Frontal cortex (tissue), 4 donors: ENCODE measurements at places on chromosomes 11 and 22. TPM values are rescaled to one million over a fixed set of nuclear protein-coding genes. Genes with fewer than 3 reads are reported as not detected.

DNA sequence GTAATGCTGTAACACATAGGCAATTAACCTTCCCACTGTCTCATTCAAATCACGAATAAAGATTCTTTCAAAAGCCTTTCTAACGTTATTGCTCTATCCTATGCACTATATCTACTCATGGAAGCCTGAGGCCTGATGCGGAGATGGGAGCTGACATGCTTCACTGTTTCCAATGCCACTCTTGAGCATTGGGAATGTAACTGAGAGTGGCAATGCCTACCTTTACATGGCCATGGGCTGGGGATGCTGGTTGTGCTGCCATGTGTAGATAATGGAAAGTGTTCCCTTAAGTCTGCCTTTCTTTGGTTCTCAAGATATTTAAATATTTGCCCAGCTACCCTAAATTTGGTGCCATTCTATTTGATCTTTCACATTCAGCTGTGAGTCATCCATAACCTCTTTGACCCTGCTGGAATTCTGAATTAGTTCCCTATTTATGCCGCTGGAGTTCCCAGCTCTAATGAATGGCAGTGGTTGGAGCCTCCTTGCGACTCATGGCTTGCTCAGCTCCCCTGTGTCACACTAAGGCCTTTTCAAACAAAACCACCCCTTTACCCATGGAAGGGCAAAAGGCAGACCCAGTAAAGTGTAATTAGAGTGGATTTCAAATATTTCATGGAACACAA lies 21.4 kb upstream of the DKK3 start:
- DNase-seq: no peak

DNA sequence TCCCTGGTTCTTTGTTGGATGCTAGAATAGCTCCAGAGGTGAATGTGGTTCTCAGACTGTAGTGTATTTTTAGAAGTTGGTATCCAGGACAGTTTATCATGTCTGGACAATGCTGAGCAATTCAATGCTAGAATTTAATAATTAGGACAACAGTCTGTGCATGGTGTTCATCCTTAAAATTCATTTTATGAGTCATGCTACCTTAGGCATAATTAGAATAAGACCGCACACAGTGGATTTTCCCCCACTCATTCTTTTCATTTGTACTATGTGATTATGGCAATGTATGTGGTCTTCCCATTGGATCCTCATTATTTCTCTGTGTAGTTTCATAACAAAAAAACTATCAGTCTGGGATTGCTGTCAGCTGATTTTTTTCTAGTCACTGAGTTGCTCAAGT lies 196.7 kb downstream of the ARHGAP42 start:
- DNase-seq: no peak

Gene ASRGL1
- total RNA-seq: 33.4 TPM

Gene KRTAP5-7
- under 0.01 TPM for total RNA-seq

Gene SMC1B
- not detected for total RNA-seq

Gene TRIM49
- under 0.01 TPM for total RNA-seq

DNA sequence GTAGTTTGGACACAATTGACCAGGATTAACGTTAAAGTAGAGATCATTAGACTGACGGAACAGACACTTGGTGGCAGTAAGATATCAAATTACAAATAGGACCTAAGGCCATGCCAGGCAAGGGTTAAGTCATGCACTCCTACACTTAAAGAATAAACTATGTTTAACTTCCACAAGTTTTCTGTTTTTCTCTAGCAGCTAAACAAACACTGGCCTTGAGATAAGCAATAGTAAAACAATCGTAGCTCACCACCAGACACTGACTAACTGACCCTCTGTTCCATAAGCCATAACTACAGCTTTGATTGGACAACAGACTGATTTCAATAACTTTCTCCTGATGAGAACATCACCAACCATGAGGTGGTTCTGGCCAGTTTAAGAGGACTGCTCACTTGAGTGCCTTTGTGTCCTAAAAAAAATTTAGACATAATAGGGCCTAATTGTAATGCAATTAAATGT lies 2.0 kb upstream of the CEP126 start:
- DNase-seq: no peak

DNA sequence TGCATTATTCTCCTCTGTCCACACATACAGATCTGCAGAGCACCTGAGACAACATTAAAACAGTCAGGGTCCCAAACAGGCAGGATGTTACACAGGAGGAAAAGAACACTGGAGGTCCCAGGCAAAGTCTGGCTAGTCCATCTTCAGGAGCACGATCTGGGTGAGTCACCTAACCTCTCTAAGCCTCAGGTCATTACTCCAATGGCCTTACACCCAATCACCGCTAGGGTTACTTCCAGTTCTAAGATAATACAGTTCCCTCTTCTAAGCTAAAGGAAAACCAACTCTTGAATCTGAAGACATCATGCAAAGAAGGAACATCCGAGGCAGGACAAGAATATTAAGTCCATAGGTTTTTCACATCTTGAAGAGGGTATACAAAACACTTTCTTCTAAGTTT lies 24.5 kb downstream of the ASCC2 start:
- DNase-seq: no peak

Gene LIF
- total RNA-seq: not detected

DNA sequence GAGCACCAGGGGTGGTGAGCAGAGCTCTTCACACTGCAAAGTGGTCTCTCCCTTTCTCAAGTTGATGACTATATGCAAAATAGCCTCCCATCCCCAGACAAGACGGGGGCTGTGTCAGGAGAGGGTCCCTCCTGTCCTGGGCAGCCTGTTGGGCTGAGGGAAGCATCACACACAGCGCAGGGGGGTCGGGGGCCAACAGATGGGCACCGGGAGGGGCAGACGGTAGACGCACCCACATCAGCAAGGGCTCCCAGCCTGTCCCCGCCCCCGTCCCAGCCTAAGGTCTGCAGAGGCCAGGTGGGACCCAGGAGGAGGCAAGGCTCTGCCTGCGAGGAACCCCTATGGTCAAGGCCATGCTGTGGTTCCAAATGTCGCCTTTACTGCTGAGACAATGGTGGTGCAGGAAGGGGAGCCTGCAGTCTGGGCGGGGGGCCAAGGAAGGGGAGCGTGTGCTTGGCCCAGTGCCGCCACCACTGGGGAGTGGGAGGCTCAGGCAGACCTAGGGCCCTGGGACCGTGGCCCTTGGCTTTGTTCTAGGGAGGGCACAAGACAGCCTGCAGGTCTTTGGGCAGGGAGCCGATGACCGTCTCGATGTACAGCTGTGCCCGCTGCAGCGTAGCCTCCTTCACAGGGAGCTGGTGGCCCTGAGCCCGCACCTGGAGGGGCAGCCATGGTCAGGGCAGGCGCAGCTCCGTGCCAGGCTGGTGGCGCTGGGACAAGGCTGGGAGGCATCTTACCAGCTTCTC lies 4.3 kb upstream of the PLXNB2 start:
- no peak for DNase-seq

- no peak for DNase-seq
Observed at GRCh38 chr11:133147625-133148024, 384.7 kb downstream of the OPCML start.

GRCh38 chr11:17551347-17552040 lies 4.4 kb downstream of the OTOG start:
- DNase-seq: no peak

Gene TNKS1BP1
- total RNA-seq: 20.0 TPM

Gene P4HA3
- 0.41 TPM for total RNA-seq

GRCh38 chr22:31400023-31400397 lies 606 bp downstream of the DRG1 start:
- DNase-seq: no peak

DNA sequence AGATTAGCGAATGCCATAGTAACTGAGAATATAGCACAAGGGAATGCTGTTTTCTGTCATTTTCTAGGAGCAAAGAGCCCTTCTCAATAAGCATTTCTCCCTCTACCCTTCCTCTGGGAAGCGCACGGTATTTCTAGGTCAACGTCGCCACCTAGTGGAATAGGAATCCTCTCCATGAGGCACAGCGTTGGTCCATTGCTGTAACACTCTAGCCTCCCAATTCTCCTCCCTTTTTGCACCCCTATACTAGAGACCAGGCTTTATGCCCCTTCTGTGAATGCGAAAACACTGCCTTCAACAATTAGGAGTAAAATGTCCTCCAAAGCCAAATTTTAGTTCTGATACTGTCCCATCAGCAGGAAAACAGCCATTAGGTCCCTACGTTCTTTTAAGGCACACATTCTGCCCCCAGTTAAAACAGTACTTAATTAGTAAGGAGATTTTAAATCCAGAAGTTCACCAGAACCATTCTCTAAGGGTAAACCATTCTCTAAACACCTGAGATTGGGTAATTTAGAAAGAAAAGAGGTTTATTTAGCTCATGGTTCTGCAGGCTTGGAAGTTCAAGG lies 12.8 kb upstream of the HYLS1 start:
- peak; percentile 29 for DNase-seq

DNA sequence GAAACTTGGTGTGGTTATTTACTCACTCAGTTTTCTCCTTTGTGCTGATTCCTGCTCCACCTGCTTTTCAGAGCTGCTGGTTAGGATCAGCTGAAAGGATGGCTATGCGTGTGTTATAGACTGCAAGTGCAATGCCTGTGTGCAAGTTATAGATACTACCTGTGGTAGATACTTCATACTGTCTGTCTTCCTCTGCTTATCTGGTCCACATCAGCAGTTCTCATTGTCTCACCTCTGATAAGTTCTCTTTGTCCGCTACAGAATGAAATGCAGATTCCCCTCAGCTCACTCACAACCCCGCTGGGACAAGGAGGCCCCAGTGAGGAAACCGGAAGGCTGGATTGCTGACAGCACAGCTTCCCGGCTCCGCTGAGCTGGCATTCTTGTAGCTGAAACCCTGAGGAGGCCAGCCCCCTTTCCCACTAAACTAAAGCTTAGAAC lies 37.5 kb upstream of the LYVE1 start:
- DNase-seq: no peak

GRCh38 chr11:123519055-123519796 lies 89.2 kb downstream of the GRAMD1B start:
- peak; percentile 43 for DNase-seq

Gene GALNT18
- 20.4 TPM for total RNA-seq

Gene C11orf21
- under 0.01 TPM for total RNA-seq

DNA sequence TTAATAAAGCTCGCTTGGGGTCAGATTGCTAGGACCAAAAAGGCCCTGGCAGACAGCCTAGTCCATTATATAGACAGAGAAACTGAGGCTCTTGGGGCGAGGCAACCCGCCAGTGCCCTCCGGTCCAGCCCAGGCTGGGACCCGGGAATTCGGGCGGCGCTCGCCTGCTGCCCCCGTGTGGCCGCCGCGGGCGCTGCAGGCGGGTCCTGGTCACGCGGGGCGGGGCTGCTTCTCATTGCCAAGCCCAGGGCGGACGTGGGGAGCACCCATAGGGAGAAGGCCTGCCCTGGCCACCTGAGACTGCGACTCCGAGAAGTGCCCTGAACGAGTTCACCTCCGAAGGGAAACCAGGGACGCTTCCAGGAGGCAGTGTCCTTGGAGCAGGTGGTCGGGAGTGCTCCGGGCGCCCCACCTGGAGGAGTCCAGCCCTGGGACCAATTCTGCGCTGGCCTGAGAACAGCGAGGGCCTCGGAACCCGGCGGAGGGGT lies 36.0 kb upstream of the CSNK1E start:
- DNase-seq: peak; percentile 73

Gene OR5P2
- not detected for total RNA-seq

GRCh38 chr11:62553080-62553838 lies 6.7 kb upstream of the AHNAK start:
- no peak for DNase-seq

DNA sequence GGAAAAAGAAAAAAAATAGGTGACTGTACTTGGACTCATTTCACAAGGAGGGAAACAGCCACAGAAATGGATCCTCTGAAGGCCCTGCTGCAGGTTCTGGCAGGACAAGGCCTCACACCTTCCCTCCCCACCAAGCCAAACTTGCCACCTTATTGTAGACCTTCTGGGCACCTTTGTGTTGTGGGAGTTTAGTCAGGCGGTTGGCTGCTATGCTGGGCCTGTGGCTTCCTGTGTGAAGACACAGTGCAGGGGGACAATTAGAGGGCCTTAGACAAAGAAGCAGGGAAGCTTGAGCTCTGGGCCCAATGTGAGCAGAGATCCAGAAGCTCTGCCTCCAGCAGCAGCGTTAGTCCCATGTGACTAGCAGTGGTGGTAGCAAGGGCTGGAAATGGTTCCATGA lies 4.2 kb downstream of the RAB1B start:
- no peak for DNase-seq

Gene OR51B5
- 0.82 TPM for total RNA-seq

DNA sequence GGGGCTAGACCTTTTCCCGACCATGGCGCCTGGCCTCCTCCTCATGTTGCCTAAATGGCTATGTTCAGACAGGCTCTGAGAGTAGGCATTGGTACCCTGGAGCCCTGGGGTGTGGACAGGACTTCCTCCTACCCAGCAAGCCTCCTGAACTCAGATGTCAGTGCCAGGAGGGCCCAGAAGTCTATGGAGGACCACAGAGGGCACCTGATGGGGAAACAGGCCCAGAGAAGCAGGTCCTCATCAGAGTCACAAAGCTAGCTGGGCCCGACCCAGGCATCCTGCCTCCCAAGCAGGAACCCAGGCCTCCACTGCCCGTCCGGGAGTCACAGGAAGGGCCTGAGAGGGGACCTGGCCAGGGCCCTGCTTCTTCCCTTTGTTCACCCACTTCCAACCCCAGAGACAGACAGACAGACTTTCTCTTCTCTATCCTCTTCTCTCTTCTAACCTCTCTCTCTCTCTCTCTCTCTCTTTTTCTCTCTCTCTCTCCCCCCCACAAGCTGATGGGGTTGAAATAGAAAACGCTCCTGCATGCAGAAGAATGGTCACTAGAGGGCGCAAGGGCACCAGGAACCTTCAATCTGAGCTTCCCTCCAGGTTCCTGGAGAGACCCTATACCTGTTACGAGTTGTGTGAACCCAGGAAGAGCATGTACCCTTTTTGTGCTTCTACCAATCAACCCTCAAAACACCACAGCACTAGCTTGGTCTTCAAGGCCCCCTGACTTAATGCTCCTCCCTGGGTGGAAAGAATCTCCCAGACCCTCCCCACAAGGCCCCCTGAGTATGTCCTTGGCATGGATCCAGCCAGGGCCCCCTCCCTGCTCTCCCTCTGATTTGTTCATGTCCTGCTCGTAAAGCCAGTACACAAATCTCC lies 27.1 kb downstream of the ARAP1 start:
- DNase-seq: peak; percentile 64

- DNase-seq: no peak
Observed at GRCh38 chr11:19879307-19880087, 166.9 kb downstream of the NAV2 start.

DNA sequence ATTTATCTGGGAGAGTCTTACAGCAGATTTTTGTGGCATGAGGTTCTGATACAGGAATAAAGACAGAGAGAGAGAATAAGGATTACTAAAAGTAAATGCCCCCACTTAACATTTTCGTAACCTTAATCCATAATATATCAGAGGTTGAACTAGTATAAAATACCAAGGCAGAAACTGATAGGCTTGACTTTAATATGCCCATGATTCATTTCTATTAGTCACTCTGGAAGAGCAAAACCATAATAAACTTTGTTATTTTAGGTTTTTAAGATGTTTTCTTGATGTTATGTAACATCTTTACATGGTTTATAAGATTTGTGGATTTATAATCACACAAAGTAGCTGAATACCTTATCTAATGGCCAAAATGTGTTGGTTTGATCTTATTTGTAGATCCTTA lies 19.1 kb downstream of the GUCY1A2 start:
- DNase-seq: no peak

GRCh38 chr11:112650527-112650926 lies 310.7 kb upstream of the NCAM1 start:
- no peak for DNase-seq

Gene B3GAT1
- total RNA-seq: 47.3 TPM

Gene MARK2
- 11.8 TPM for total RNA-seq

Gene OR4D5
- total RNA-seq: under 0.01 TPM

Gene CDPF1
- total RNA-seq: 9.0 TPM

Gene RASSF10
- total RNA-seq: 2.4 TPM
